Activated CD4-positive, alpha-beta T cell treated with anti-CD3 and anti-CD28 coated beads for 4 hours (primary cell): ENCODE measurements at places on chromosomes 4 and X.

GRCh38 chrX:68432648-68433047, 647 bp downstream of the OPHN1 start:
- no peak for DNase-seq

DNA sequence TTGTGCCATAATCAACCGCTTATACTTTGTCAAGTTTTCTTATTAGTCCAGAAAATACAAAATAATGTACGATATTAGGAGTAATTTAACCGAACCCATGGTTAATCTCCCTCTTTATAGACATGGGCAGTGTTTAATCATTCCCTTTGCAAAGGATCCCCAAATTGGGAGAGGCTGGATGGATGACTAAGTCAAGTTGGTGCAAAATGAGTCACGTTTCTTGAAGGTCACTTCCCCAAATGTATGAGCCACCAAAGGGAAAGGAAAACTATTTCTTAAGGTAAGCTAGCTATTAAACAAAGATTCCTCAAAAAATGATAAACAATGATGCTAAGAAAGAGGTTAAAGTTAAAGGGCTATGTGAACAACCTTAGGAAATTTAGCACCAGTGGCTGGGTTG, 17.5 kb downstream of the MAML3 start:
- DNase-seq, result no peak

DNA sequence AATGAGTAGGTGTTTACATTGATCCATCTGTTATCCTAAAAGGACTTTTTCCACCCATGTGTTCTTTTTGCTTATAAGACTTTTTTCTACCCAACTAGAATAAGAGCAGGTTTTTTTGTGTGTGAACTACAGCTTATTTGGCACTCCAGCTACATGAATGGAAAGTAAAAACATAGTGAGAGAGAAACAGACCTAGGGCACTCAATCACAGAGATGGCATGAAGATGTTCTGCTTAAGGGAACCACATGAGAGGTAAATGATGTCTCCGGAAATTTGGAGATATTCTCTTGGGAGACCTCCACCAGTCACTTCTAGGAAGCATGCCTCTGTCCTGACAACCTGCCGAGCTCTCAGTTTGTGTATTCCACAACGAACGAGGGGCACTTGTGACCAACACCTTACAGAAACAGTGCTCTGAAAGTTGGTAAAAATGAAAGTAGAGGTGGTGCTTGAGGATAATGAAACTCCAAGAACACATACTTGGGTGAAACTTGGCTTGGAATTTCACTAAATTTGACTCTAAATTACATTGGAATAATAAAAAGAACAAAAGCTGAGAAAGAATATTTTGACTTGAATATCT, 788.4 kb upstream of the GALNTL6 start:
- no peak for DNase-seq

DNA sequence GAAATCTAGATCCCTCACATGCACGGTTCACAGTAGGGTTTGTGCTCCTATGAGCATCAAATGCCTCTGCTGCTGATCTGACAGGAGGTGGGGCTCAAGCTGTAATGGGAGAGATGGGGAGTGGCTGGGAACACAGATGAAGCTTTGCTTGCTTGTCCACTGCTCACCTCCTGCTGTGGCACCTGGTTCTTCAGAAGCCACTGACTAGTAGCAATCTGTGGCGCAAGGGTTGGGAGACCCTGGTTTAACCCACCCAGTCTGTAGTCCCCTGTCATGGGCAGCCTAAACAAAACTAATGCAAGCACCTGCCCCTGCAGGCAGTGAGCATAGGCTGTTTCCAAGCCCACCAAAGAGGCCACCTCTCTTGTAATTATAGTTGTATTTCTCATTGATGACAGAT, 116.6 kb downstream of the SHOX start:
- DNase-seq, result no peak

- DNase-seq, result no peak
Observed at GRCh38 chr4:63017300-63017699, 1392.0 kb downstream of the TECRL start.

GRCh38 chr4:82718162-82718940, 80.2 kb downstream of the SCD5 start:
- DNase-seq, result no peak

- DNase-seq, result no peak
Observed at GRCh38 chr4:122863639-122864038, 37.0 kb downstream of the FGF2 start.

- DNase-seq, result no peak
Observed at GRCh38 chrX:8721536-8721935, 10.4 kb downstream of the ANOS1 start.
